ENCODE measurements at places on chromosomes 2 and 18.
A peak's percentile ranks its signal among the peaks of the same experiment; 100 is the strongest.

GRCh38 chr18:57077005-57077765, 69.7 kb upstream of the BOD1L2 start:
- no peak for DNase-seq

- DNase-seq = no peak
Observed at GRCh38 chr2:81196933-81197628, 892.5 kb upstream of the LRRTM1 start.

- no peak for DNase-seq
Observed at GRCh38 chr2:88967844-88968243, 276.4 kb downstream of the RPIA start.

GRCh38 chr2:201128933-201129505, 13.1 kb downstream of the CFLAR start:
- DNase-seq = no peak

GRCh38 chr2:240302041-240302440, 133.4 kb upstream of the GPC1 start:
- DNase-seq = no peak

GRCh38 chr2:144513388-144514101, 6.4 kb downstream of the ZEB2 start:
- no peak for DNase-seq

GRCh38 chr2:65622951-65623535, 190.6 kb upstream of the SPRED2 start:
- DNase-seq = no peak

- peak; percentile 27 for DNase-seq
Observed at GRCh38 chr2:134782792-134783191, 55.6 kb upstream of the ACMSD start.

- DNase-seq = no peak
Observed at GRCh38 chr2:235049719-235050118, 97.9 kb downstream of the SH3BP4 start.

- no peak for DNase-seq
Observed at GRCh38 chr2:238015705-238016104, 45.1 kb upstream of the SCLY start.

GRCh38 chr2:62362561-62362960, 143.4 kb downstream of the TMEM17 start:
- no peak for DNase-seq

DNA sequence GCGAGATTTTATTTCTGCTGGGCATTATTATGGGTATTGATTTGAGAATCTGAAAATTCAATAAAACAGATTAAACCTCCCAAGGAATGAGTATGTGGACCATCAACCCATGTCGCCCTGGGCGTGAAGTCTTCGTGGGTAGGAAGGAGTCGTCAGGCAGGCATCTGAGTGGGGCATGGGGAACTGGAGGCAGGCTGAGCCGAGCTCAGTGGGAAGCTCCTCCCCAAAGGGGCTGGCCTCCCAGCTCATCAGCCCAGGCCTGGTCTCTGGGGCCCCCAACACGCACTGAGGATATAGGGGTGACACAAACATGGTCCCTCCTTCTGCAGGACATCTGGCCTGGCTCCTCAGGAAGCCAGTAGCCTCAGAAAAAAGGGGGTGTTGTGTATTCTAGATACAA, 265.2 kb downstream of the TFCP2L1 start:
- no peak for DNase-seq

GRCh38 chr2:238166391-238167343, 7.9 kb downstream of the ERFE start:
- DNase-seq = no peak

DNA sequence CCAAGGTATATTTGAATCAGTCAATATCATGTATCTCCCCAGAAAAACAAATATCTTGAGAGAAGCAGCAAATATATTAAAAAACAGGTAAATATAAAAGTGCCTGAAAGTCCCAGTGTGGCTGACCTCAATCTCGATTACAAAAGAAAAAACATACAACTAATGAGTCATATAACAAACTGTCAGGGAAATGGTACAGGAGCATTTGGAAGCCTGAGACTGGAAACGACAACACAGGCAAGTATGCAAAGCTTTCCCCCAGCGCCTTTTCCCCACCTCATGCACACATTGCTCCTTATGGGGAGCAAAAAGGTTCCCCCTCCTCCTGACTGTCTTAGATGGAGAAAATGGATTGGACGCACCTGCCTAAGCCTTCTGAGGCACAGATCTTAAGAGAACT, 230.7 kb downstream of the TMX3 start:
- no peak for DNase-seq

GRCh38 chr2:96556441-96557330, 20.1 kb downstream of the ARID5A start:
- no peak for DNase-seq

DNA sequence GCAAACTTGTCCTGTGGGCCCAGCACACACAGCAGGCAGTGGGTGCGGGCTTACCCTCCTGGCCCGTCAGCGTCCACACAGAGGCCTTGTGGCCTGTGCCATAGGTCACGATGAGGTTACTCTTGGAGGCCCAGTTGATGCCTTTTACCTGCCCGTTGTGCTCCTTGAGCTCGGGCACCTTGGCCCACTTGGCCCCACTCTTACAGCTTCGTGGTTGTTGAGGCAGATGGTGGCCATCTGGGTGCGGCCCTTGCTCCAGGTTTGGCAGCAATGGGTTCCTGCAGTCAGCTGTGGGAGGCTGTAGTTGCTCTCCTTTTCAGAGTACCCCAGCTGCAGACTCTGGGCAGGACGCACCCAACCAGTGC, 45.5 kb upstream of the PTH2R start:
- DNase-seq = peak; percentile 8

DNA sequence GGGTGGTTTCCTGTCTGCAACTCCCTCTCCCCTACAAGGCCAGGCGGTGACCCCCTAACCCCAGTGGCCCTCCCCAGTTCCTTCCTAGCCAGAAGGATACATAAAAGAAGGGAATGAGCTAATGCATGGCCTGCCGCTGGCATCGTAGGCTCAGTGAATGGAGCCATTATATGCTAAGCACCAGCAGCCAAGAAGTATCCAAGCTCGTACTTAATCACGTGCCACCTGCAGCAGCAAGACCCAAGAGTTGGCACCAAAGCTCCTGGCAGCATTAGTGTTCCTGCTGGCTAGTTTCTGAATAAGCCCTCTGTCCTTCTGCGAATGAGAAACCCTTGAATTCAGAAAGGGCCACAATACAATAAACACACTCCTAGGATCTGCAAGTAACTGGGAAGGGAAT, 4.3 kb downstream of the DBI start:
- DNase-seq = no peak

GRCh38 chr18:43054815-43055519, 60.5 kb downstream of the RIT2 start:
- no peak for DNase-seq

DNA sequence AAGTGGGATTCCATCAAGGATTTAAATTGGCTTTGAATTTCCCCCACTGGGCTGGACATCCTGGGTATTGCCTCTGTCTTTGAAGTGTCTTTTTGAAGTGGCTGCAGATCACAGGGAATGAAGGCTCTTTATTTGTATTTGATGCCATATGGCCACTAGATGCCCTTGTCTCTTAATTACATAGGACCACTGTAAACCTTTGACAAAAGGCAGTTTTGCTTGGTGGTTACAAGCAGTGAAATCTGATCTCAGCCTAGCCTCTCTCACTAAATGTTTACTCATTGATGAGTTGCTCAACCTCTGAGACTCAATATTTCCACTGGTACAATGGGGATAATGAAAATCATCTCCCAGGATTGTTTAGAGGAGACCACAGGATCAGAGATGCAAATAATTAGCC, 102.2 kb downstream of the INSIG2 start:
- DNase-seq = no peak

GRCh38 chr2:165238295-165238694, 919 bp upstream of the SCN2A start:
- DNase-seq = no peak

DNA sequence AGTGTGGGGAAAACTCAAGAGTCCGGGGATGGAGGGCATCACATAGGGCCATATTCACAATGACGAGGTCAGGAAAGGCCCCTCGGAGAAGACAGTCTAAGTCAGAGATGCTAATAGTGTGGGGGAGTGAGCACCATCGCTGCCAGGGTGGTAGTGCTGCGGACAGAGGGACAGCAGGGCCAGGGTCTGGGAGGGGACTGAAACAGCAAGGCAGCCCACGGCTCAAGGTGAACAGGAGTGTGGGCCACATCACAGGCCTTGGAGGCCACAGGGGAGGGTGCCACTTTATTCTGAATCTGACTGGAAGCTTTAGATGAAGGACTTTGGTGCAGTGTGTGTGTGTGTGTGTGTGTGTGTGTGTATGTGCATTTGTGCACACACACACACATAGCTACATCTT, 130.9 kb upstream of the GLI2 start:
- no peak for DNase-seq

GRCh38 chr18:13220361-13220991, 1.9 kb downstream of the LDLRAD4 start:
- DNase-seq = no peak

- peak; percentile 59 for DNase-seq
Observed at GRCh38 chr18:10213526-10213925, 240.9 kb upstream of the APCDD1 start.

- DNase-seq = no peak
Observed at GRCh38 chr2:151193576-151193975, 68.1 kb downstream of the RBM43 start.

- DNase-seq = no peak
Observed at GRCh38 chr18:45006934-45007333, 326.2 kb downstream of the SETBP1 start.

GRCh38 chr2:15939854-15940660, at the start of gene MYCN:
TSS of gene MYCN (plus strand) at chr2:15940550. CDS start at chr2:15942065, 1,515 bp downstream.
- DNase-seq = no peak

- DNase-seq = no peak
Observed at GRCh38 chr2:144886862-144887261, 366.9 kb upstream of the ZEB2 start.

All from germinal center (tissue), 1 donor.